ENCODE measurements at places on chromosomes 7 and 10.

DNA sequence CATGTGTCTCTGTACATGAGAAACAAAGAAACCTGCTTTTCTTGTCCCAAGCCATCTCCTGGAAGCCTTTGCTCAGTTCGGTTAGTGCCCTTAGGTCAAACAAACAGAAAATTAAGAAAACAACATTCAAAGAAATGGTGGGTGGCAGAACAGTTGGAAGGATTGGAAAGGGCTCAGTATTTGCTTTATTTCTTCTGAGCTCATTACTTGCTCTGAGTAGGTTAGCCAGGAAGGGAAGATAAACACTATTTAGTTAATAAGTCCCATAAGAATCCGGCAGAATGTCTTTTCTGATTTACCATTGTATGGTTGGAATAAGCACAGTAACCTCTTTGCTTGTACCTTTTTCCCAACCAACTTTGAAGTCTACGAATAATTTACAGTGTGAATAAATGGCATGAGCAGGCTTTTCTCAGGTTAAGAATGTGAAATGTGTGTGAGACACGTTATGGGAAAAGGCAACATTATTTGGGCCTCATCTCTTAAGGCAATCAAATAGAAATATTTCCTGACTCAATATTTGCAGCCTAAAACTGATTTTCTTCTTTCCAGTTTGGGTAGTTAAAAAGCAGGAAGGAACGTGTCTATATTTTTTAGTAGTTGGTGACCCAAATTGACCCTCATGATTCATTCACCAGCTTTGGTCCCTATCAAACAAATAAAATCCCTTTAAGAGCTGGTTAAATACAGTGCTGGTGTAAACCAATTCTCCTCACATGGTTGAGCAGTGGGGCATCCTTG is 158.5 kb downstream of the DKK1 start:
- DNase-seq, result no peak

- no peak for DNase-seq
These were observed 283.1 kb upstream of the NRP1 start for GRCh38 chr10:33617381-33618080.

- DNase-seq, result no peak
These were observed 569.5 kb upstream of the LRRN3 start for GRCh38 chr7:110521357-110521911.

DNA sequence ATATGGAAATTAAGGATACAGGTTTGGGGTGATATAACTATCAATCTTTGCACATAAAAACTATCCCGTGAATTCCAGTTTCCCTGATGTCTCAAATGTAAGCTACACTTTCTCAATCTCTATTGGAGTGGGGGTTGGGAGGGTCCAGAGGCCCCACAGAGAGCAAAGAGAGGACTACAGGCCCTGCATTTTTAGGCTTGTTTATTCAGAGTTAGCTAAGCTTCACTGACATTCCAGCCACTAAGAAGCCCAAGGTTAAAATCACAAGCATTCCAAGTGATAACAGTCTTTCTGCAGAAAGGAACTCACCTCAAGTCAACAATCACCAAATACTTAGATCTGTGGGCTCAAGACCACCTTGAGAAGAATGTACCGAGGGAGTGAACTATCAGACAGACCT is 31.6 kb upstream of the LAMB1 start:
- DNase-seq, result no peak

DNA sequence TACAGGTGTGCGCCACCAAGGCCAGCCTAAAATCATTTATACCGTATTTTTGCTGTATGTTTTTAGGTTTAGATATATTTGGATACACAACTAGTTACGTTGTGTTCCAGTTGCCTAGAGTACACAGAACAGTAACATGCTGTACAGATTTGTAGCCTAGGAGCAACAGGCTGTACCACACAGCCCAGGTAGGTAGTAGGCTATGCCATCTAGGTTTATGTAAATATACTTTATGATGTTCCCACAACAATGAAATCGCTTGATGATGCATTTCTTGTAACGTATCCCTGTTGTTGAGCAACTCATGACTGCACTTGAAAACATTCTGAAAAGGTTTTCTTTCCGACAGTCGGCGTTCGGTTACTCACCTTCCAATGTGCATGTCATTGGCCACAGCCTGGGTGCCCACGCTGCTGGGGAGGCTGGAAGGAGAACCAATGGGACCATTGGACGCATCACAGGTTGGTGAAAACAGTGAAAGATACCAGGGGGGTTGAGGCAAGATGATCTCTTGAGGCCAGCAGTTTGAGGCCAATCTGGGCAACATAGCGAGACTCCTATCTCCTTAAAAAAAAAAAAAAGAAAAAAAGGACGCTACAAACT is 7.7 kb downstream of the PNLIP start:
- no peak for DNase-seq

DNA sequence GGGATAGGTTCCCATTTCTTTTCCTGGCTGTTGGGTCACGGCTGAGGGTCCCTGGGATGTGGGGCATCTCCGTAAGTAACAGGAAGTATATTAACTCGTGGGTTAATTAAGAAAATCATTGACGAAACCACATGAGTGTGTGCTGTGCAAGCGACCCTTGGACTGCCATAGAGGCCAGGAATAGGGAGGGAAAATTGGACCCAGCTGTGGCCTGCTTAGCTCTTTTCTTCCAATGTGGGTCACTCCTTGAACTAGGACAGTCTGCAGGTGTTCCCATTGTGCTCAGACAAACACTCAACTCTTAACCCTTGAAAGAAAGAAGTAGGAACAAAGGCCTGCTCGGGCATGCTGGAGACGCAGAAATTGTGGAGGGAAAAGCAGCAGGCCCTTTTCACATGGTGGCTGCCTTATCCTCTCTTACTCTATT is 25.6 kb upstream of the PLEKHA1 start:
- no peak for DNase-seq

- DNase-seq, result peak; percentile 80
These were observed 36.0 kb downstream of the CCNY start for GRCh38 chr10:35372329-35372728.

GRCh38 chr10:131573707-131574106 is 262.2 kb upstream of the TCERG1L start:
- DNase-seq, result no peak

- no peak for DNase-seq
These were observed 1.8 kb upstream of the FOXI2 start for GRCh38 chr10:127735156-127735555.

GRCh38 chr7:40301486-40302068 is 166.8 kb downstream of the SUGCT start:
- DNase-seq, result no peak

Measured in hematopoietic multipotent progenitor cell treated with erythropoietin and hydrocortisone succinate and interleukin-3 and kit ligand, for 4 days (in vitro differentiated cells).